ENCODE measurements at places on chromosomes 4 and X. TPM values are rescaled to one million over a fixed set of nuclear protein-coding genes. Genes with fewer than 3 reads are reported as not detected.

The CLGN gene
- total RNA-seq: 4.2 TPM

The SPANXB1 gene
- total RNA-seq: not detected

The RGN gene
- not detected for total RNA-seq

The SSX1 gene
- not detected for total RNA-seq

The ADH7 gene
- not detected for total RNA-seq

The PABPC4L gene
- not detected for total RNA-seq

DNA sequence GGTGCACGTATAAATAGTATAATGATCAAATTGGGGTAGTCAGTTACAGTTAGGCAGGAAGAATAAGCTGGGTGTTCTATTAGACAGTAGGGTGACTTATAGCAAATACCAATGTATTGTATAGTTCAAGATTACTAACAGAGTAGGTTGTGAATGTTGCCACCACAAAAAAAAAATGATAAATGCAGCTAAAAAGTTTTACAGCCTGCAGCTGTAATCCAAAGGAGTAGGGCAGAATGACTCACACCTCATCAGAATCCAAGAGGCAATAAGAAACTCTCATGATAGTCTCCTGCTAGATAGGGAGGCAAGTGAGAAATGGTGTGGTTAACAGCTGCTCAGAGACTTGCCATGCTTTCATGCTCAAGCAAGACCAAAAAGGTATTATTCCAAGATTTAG, 19.6 kb upstream of the TCEAL4 start:
- DNase-seq: no peak

GRCh38 chr4:36651253-36651652, 369.8 kb downstream of the DTHD1 start:
- DNase-seq: no peak

GRCh38 chr4:67539830-67540229, 5.5 kb downstream of the CENPC start:
- DNase-seq: no peak

- DNase-seq: peak; percentile 21
These were observed 11.9 kb downstream of the TMPRSS11D start for GRCh38 chr4:67871867-67872266.

GRCh38 chr4:101682946-101683345, 107.6 kb upstream of the BANK1 start:
- no peak for DNase-seq

DNA sequence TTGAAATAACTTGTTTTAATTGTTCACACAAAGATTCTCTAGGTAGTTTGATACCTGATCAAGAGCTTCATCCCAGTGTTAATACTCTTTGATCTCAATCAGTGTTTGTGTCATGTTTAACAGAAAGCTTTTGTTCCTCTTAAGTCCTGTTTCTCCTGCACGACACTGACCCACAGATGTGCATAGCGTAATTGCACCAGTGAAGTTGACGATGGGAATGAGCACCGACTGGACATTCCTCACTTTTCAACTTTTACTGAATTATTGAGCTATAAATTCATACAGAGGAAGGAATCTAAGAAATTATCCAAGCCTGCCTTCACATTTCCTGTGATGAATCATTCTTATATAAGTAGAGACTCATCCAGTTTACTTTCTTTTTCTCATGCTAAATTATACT, 878.7 kb upstream of the TENM3 start:
- DNase-seq: no peak

- DNase-seq: peak; percentile 38
These were observed 1.4 kb downstream of the CD99 start for GRCh38 chrX:2692221-2693112.

DNA sequence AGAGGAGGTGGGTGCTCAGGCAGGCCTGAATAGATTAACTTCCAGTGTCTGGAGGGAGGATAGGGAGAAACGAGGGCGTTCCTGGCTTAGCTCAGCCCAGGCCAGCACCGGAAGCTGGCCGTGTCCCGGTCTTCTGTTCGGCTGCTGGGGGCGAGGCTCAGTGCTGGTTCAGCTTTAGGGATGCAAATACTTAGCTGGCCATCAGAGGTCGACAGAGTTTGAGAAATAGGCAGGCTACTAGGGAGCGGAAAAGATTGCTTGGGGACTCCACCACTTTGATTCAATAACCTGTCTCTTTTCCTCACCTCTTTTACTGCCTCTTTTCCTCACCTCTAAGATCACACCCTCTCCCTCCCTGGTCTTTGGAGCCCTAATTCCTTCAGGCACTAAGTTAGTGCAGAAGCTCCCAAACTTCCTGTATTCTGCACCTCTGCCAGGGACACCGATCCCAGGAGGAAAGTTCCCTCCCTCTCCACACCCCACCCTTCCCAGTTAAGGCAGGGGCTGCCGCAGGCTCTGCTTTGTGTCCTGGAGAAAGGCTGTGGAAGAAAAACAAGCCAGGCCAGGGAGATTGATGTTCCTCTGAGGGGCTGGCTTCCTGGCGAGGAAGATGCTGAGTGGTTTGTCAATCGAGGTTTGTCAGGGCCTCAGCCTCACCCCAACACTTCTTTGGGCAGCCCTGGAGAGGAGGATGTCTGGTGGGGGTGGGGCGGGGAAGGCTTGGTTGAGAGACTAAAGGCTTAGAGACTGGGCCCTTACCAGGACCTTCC, 6.0 kb upstream of the EFNB1 start:
- peak; percentile 25 for DNase-seq

- DNase-seq: peak; percentile 14
These were observed 230.2 kb upstream of the STK26 start for GRCh38 chrX:131792789-131793462.

- no peak for DNase-seq
These were observed 7.6 kb downstream of the L1CAM start for GRCh38 chrX:153878345-153878744.

DNA sequence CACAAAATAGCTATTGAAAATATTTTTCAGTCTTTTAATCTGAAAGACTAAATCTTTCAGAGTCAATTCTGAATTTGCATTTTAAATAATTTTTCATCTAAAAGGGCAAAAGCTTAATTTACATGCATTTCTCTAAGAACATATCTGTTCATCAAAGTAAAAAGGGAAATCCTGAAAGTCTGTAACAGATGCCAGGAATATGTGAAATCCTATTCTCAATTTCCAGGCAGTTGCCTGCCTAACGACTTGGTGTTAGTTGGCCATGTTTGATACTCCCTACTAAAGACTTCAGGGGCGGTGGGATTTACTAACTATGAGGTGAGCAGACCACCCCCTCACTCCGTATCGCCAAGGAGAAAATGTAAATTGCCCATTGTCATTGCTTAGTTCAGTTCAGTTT, 136.8 kb downstream of the KIT start:
- no peak for DNase-seq

- DNase-seq: no peak
These were observed 2.0 kb downstream of the PCDH19 start for GRCh38 chrX:100407784-100408712.

DNA sequence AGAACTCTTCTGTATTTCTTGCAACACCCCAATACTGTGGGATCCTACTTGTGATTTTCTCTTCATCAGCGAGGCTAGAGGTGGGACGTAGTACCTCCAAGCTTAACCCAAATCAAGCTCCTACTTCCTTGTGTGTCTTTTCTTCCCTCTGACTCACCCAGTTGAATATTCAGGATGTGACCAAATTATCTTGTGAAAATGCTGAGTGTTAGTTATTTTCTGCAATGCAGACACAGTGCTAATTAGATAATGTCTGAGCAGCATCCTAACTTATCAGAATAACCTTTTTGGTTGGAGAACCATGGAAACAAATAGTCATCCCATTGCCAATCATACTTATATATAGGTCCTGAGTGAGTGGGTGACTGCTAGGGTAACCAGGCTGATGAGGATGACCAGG, 2.4 kb downstream of the MEPE start:
- no peak for DNase-seq

DNA sequence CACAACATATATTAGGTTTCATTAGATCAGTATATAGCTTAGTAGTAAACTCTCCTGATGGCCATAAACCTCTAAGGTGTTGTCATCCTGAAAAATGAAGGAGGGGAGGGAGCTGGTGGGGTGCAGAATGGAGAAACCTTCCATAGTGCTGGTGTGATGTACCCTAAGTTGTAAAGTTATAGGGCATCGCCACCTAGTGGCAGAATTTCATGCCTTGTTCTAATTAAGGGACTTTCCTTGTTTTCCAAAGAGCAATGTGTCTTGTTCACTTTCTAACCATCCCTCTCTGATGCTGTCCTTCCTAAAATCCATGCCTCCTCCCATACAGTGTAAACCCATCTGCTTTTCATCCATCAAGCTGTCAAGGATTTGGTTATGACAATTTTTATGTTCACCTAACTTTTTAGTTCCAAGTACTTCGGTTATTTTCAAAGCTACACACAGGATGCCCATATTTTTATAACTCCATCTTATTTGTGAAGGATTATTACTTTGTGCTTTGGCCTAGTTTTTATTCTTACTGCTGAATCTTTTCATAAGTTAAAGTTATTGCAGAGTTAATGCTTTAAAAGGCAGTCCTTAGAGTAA, 4.5 kb downstream of the NBDY start:
- peak; percentile 54 for DNase-seq

DNA sequence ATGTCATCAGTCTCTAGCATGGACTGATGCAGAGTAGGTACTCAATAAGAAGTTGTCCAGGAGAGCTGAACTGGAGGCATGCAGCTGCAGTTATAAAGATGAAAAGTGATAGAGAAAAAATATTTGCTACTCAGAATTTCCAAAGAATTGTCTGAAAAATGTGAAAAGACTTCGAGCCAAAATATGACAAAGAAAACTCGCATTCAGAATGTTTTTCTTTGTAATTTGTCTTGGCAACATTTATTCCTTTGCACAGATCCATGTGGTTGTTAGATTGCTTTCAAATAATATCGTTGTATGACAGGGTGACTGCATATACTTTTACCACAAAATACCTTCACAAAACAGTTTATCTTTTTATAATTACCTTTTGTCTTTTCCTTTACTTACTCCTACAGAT, 128.0 kb upstream of the SLC4A4 start:
- DNase-seq: no peak

GRCh38 chrX:19549838-19550237, 34.5 kb upstream of the MAP3K15 start:
- DNase-seq: no peak

- DNase-seq: no peak
These were observed 25.5 kb upstream of the FAM9C start for GRCh38 chrX:13069771-13070416.

DNA sequence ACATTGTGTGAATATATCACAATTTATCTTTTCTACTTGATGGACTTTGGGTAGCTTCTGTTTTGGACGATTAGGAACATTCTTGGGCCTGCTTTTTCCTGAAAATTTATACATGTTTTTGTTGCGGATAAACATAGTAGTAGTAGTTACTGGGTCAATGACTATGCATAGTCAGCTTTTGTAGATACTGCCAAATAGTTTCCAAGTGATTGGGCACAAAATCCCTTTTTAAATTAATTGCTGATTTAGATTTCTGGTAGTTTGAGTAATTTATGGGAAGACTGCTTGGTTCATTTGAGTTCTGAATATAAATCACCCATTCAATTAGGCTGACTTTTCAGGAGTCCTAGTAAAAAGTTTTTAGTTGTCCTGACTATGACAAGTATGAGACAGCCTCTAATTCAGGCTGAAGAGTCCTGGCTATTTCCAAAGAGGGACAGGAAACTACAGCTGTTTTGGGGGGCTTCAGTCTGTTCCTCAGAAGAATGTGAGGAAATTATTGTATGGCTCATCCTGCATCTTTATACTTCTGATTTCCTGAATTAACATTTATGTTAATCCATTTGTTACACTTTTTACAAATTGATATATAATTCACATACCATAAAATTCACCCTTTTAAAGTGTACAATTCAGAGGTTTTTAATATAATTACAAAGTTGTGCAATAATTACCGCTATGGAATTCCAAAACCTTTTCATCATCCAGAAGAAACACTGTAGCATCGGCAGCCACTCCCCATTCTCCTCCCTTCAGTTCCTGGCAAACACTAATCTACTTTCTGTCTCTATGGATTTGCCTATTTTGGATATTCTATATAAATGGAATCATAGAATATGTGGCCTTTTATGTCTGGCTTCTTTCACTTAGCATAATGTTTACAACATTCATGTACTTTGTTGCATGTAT, 14.2 kb downstream of the LRP2BP start:
- DNase-seq: no peak

DNA sequence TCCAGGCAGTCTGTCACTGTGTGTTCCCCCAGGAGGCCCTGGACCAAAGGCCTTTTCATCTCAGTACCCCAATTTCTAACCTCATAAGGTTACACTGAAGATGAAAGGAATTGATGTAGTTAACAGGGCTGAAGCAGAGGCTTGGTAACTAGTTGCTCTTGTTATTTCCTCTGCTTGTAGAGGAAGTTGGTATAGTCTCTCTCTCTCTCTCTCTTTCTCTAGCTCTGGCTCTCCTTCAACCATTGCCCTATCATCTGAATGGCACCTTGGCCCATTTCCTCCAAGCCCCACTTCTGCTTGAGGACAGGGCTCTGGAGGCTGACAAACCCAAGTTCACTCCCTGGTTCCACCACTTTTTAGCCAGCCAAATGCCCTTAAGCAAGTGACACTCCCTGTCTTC, 96.1 kb downstream of the MAMLD1 start:
- no peak for DNase-seq

DNA sequence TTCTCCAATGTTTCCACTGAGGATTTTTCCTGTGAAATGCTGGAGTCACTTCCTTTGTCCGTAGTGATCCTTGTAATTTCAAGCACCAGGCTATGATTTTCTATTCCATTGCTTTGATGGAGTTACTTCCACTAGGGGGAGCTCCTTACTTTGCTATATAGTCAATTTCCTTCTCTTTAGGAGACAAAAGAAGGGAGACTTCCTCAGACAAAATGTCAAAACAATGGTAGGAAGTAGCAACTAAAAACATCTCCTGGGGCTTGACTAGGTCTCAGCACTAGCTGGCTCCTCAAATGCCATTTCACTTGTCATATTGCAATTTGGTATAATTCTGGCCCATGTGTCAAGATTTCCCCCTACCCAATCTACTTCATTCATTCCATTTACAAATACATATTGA, 24.1 kb downstream of the ZCCHC12 start:
- peak; percentile 41 for DNase-seq

GRCh38 chr4:2413821-2414610, 4.4 kb downstream of the ZFYVE28 start:
- no peak for DNase-seq

DNA sequence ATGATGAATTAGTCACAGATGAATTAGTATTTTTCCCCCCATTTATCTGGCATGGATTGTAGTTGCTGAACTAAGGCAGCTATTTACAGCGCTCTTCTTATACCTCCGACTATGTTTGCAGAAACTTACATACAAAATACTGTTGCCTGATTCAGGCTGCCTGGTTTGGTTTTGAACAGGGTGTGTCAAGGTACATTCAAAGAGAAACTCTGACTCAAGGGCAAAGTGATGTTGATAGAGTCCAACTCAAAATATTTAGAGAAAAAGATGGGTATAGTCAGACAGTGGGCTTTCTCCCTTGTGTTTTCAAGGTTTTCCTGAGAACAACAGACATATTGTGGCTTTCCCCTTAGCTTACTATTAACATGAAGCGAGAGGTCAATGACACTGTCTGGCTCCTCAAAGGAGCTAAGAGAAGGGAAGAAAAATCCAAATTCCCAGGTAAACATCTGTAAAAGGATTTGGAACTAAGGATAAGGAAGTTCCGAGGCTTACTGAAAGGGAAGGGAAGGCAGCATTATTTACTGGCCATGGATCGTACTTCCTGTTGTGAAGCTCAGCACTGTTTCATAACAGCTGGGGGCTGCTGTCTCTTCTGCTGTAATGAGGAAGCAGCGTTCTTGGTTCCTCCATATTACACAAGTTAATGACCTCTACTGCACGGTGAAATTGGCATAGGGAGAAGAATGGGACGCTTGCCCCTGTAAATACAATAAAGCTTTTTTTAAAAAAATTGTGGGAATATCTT, 30.9 kb downstream of the FAM9C start:
- peak; percentile 72 for DNase-seq
